C1 segment of cervical spinal cord (tissue), 14 donors: ENCODE measurements at places on chromosomes 4 and X.
A peak's percentile ranks its signal among the peaks of the same experiment; 100 is the strongest.

- no peak for DNase-seq
Measured at GRCh38 chr4:6920171-6920570, 10.5 kb downstream of the TBC1D14 start.

- DNase-seq: no peak
Measured at GRCh38 chr4:11813951-11814446, 385.3 kb upstream of the HS3ST1 start.

DNA sequence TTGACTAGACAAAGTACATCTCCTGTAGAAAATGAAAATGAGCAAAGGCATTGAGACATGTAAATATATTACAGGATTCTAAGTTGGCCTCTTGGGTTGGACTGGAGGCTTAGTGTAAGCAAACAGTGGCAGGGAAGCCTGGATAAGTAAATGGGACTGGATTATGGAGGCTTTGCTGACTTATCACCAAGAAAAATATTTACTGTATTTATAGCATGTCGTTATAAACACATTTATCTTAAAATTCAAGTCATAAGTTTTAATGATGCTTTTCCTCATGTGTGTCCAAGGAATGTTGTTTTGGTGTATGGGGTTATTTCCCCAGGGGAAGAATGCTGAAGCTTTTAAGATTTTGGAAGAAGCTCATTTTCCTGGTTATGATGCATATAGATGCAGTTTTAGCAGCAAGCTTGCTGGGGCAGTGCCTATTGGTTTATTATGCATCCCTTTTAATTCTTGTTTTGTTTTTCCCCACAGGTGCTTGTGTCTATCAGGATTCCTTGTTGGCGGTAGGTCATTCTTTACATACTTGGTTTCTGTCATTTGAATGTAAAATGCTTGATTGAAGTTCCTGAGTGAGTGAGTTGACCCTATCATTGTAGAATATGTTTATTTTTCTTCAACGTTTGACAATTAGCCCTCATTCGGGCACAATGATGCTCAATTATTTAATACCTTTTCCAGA lies 8.5 kb downstream of the FRAS1 start:
- DNase-seq: no peak

DNA sequence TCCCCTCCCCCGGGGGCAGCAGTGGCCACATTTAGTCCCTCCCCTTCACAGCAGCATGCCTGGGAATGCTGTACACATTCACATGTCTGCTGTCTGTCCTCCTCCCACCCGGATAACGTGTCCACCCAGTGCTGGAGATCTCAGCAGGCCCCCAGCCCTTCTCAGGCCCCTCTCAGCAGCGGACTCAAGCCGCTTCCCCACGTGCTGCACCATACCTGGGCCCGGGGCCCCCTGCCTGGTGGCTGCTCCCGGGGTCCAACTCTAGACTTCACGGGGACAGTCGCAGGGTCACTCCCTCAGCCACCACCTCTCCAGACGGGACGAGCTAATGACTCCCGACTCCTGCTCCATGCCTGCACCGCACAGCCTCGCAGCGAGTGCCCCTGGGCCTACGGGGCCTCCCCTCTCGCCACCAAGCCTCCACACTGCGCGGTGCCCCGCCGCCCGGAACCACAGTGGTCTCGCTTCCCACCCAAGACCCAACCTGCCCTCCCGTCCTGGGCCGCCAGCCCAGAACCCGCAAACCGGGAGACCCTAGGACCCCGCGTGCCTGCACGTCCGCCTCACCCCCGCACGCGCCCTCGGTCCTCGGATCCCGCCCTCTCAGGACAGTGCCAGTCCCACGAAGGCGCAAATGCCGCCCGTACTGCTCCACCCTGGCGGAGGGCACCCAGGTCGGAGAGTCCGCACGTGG lies 1.3 kb upstream of the PCGF3 start:
- no peak for DNase-seq

GRCh38 chr4:64617800-64618199 lies 208.6 kb upstream of the TECRL start:
- DNase-seq: no peak

GRCh38 chrX:2546496-2546895 lies 45.7 kb upstream of the DHRSX start:
- no peak for DNase-seq

- no peak for DNase-seq
Measured at GRCh38 chr4:128879283-128879682, 69.8 kb downstream of the JADE1 start.

GRCh38 chr4:74338792-74339333 lies 26.1 kb upstream of the EREG start:
- no peak for DNase-seq

- no peak for DNase-seq
Measured at GRCh38 chr4:75653845-75654503, 19.2 kb downstream of the G3BP2 start.

DNA sequence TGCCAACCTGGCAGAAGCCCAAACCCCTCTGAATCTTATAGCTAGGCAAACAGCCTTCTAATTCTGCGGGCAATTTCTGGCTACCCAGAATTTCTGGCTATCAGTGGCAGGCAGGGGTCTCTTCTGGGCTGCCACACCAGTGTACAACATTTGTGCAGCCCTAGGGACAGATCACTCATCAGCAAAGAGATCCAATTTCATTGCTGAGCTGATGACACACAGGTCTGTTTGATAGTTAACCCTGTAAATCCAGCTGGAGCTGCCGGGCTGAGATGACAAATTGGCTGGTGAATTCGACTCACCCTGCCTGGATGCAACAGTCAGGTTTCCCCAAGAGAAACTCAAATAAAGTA lies 2.4 kb downstream of the MID1 start:
- DNase-seq: no peak

DNA sequence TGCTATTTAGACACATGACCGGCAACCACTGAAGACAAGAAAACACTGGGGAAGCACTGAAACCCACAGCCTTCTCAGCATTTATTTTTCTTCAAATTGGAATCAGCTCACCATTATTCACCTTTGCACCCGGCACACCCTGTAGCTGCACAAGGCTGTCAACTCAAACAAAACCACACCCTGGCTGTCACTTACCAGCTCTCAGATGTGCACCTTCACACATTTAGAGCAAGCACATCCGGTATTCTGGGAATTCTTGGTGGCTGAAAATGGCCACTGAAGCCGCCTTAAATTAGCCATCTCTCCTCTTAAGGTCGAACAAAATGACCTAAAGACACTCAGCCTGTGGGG lies 5.9 kb downstream of the ZFYVE28 start:
- no peak for DNase-seq

DNA sequence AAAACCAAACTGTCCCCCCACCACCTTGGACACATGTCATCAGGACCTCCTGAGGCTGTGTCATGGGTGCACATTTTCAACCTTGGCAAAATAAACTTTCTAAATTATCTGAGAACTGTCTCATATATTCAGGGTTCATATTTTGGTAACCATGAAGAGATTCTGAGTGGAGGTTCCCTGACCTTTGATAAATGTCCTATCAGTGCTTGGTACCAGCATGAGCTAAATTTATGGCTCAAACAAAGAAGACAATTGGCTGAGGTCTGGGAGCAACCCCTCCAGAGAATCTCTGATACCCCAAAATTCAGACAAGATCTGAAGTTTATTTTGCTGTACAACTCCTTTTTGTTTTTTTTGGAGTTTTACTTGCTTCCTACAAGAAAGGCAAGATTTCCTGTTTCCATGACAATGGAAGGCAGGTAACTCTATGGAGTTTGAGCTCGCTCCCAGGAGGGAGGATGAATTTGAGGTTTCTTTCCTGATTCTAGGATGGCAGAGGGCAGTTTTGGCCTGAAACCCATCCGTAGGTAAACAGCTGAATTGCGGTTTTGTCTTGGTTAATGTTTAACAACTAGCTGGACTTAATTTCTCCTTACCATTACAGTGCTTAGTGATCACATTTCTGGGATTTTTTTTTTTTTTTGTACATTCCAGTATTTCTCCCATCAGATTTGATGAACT lies 14.5 kb downstream of the UGT2B15 start:
- DNase-seq: no peak

GRCh38 chr4:140269369-140269768 lies 104.1 kb upstream of the SCOC start:
- DNase-seq: no peak

- no peak for DNase-seq
Measured at GRCh38 chr4:148044912-148045352, 313.0 kb downstream of the ARHGAP10 start.

DNA sequence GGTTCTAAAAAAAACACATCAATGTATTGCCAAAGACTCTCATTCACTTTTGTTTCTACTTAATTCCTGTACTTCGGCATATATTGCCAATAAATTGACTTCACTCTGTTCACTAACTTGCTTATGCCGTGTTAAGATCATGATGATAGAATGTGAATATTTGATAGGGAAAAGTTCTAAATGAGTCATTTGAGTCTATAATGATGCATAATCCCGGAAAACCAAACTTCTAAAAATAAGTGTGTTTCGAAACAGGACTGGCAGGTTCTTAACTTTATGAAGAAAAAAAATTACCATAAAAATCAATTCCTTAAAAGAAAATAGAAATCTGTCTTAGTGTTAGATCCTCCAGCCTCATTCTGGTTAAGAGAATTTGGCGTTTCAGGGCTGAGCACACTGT lies 387.5 kb upstream of the FTHL17 start:
- no peak for DNase-seq

- DNase-seq: no peak
Measured at GRCh38 chr4:124431653-124432192, 280.8 kb downstream of the ANKRD50 start.

- DNase-seq: no peak
Measured at GRCh38 chrX:110132450-110133114, 129.7 kb downstream of the TMEM164 start.

DNA sequence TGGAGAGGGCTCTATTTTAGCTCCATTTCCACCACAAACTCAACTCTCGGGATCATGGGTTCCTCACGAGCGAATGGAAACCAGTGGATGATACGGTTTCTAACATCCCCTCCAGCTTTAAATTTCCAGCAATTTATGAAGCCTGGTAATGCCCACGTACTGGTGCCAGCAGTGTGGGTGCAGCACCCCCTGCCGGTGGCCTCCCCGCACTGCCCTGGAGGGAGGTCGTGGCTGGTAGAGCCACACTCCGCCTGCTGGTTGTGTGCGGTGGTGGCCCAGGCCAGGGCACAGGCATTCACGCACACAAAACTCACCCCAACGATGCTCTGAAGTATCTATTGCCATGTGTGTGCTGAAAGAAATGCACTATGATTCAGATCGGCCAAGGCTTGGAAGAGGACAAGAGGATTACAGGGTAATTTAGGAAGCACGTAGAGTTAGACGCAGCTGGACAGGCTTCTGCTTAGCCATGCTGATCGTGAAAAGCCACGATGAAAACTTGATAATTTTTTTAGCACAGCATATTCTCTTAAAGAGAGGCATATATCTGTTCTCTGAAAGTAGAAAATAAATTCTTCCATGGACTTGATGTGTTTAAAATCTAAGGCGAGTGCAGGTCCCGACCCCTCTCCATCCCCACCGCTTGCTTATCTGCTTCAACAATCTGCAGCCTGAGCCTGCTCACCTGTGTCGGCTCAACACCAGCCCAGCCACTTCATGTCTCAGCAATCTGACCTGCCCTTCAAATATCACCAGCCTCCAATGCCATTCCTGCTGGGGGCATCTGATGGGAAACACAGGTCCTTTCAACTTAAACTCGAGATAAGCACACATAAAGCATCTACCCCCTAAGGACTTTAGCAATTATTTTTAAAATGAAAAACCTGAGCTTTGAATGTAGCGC lies 59.1 kb downstream of the SCD5 start:
- DNase-seq: peak; percentile 69

GRCh38 chr4:25749150-25749794 lies 93.6 kb downstream of the SLC34A2 start:
- no peak for DNase-seq

GRCh38 chrX:145840531-145840930 lies 22.9 kb downstream of the SLITRK2 start:
- DNase-seq: no peak

DNA sequence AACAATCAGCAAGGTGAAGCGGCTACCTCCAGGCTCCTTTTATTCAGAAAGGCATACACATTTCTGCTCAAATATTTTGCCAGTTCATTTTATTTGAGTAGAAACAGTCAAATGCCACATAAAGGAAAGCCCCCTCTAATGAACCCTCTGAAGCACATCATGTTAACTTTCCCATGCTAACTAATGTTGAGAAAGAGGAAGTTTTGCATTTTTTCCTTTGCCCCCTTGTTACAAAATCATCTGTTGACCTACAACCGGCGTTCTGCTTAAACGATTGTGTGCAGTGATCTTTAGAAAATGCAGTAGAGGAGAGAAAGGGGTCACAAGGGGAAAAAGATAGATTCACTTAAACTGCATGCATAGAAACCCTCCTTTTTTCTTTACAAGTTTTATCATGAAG lies 25.2 kb upstream of the ATXN3L start:
- no peak for DNase-seq

GRCh38 chr4:60589425-60589824 lies 610.7 kb upstream of the ADGRL3 start:
- no peak for DNase-seq

DNA sequence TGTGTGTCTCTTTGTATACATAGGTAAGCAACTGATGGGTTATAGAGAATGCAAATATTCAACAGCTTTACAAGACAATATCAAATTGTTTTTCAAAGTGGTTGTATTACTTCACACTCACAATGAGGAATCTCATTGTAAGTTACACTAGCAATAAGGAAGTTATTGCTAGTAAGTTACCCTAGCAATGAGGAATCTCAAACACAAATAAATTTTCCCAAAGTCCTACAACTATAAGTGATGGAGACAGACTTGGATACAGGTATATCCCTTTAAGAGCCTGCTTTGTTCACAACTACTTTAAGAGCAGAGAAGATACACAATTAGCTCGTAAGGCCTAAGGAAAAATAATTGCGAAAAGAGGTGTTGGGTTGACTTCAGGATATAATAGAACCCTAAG lies 28.3 kb upstream of the NWD2 start:
- no peak for DNase-seq

- no peak for DNase-seq
Measured at GRCh38 chr4:8322794-8323704, 53.5 kb downstream of the HTRA3 start.
